Putamen (tissue), 1 donor: ENCODE measurements at places on chromosomes 16 and 17.
A peak's percentile ranks its signal among the peaks of the same experiment; 100 is the strongest.

DNA sequence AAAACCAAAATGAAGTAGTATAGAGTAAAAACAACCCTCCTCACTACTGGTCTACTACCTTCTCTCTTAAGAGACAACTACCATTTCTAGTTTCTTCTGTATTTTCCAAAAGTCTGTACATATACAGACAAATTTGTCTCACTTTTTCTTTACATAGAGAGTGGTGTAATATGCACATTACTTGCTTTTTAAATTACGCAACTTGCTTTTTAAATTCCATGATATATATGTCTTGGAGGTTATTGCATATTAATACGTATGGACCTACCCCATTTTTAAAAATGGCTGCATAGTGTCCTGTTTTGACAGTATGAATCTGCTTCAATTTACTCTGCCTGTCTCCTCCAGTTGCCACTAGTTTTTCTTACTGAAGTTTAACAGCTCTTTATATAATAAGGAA, 42.5 kb upstream of the AQP8 start:
- no peak for DNase-seq

DNA sequence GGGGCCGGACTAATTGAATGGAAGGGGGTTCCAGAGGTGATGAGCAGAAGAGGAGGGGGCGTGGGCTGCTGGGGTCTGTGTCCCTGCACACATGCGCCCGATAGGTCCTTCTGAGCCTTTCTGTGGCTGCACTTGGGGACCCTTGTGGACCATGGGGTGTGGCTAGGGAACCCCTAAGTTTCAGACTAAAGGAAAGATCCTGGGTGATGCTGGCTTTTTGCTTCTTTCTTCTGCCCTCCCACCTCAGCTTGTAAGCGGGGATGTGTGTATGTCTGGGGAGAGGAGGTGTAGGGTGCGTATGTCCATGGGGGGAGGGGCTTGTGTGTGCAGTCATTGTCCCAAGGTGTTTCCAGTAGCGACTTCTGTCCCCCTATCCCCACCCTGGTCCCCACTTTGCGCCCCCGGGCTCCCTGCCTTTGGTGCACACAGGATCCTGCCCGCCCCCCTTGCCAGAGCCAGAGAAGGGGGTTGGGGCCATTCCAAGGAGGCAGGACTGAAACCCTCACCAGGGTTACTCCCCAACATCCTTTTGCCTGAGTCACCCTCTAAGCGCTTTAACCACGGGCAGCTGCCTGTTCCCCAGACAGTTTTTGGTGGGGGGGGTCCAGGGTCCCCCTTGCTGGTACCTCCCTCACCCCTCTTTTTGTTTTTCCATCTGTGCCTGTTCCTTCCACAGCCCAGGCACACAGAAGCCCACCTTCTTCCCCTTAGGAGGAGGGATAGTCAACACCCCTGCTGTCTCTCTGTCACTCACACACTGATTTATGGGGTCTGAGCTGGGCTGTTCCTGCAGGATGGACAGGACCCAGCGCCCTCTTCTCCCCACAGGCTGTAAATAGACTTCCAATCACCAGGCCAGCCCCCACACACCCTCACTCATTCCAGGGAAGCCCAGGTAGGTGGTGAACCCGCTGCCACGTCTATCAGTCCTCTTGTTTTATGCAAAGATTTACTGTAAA, 83.2 kb downstream of the ARHGAP23 start:
- DNase-seq, result no peak

DNA sequence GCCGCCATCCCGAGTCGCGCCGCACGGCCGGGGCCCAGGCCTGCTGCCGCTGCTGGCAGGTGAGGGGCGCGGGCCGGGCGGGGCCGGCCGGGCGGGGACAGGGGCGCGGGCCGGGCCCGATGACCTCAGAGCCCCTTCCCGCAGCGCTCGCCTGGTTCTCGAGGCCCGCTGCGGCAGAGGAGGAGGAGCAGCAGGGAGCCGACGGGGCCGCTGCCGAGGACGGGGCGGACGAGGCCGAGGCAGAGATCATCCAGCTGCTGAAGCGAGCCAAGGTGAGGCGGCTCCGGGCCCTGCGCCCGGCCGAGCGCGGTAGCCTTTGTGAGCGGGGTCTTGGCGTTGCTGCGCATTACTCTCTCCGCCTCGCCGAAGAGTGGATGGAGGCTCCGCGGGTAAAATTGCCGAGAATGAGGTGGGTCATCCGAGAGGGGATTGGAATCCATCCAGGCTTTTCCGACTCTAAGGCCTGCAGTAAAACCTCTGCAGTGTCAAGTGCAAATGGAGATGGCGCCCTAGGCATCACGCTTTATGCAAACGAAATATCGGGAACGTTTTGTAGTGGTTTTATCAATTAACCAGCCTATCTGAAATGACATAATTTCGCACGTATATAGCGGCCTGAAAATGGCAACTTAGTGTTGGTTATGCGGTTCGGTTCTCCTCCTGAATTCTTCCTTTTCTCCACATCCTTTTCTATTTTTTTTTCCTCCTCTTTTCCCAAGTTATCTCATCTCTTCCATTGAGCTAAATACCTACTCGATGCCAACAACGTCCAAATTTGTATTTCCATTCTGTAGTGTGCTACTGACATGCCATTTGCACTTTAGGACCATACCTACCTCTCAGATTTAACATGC, 577 bp downstream of the TTC19 start:
- DNase-seq, result peak; percentile 15

DNA sequence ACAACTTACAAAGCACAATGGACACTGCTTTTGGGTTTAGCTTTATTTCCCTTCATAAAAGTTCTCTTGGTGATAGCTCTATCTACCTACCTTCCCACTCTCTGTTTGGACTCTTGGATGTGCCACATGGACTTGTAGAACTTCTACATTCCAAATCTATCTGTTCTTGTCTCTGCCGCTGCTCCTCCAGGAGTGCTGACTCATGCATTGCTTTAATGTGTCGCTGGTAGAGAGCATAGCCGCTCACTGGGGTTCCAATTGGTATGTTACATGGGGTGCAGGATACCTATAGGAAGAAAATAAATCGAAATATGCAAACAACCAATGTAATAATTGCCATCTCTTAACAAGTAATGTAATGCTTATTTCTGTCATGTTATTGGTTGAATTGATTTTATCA, 92.1 kb downstream of the TTC19 start:
- no peak for DNase-seq

DNA sequence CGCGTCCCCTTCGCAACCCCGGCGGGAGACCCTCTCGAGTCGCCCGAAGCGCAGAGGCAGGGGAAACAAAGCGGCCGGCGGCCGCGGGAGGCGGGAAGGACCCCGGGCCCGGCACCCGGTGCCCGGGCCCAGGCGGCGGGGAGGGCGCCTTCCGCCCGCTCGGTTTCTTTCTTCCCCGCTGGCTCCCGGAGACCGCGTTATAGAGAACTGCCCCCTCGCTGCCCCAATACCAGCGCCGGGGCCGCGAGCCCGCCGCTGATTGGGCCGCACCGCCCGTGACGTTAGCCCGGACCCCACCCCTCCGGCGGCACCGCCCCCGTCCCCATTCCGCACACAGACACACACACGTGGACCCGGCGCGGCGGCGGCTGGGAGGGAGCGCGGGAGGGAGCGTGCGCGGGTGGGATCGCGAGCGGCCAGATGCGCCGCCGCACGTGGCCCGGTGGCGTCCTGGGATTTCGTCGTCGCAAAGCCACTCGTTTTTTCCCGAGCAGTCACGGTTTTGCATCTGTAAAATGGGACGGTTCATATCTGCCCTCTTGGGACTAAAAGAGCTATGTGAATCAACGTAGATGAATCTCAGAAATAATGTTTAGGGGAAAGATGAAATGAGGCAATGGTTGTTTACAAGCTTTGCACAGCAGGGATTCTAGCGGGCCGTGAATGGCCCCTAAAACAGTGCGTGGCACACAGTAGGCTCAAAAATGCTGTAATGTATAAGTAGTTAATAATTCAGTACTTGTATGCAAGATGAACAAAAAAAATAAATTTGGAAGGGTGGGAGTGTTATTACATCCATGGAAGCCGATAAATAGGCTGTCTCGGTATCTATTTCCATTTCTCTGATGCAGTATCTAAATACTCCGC, at the start of gene EPOP:
Gene EPOP, minus strand, starts transcription at position 209 of the 867 bp plus-strand sequence. CDS start 462 bp downstream, outside the sequence.
- peak; percentile 84 for DNase-seq

DNA sequence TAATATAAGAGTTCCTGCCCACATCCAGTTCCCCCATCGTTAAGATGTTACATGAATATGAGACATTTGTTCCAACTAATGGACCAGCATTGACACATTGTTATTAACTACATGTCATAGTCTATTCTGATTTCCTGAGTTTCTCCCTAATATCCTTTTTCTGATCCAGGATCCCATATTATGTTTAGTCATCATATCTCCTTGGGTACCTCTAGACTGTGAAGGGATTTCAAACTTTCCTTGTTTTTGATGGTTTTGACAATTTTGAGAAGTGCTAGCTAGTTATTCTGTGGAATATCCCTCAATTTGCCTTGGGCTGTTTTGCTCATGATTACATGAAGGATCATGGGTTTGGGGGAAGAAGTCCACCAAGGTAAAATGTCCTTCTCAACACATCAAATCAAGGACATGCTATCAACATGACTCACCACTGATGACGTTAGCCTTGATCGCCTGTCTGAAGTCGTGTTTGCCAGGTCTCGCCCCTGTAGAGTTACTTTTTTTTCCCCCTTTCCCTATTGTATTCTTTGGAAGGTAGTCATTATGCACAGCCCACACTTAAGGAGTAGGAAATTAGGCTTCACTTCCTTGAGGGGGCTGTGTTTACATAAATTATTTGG, 42.5 kb downstream of the CACNG3 start:
- DNase-seq, result no peak

DNA sequence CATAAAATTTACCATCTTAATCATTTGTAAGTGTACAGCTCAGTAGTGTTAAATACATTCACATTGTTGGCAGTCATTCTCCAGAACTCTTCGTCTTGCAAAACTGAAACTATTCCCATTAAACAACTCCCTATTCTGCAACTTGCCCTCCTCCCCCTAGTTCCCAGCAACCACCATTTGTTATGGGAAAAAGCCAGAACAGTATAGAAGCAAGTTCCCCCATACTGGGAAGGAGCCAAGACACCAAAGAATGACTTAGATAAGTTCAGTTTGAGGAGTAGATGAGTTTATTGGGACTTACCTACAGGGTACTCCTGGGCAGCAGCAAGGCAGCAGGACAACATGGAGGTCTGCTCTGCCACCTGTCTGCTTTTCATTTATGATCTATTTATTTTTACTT, 39.3 kb upstream of the TEKT1 start:
- DNase-seq, result no peak

- DNase-seq, result no peak
These were observed 8.0 kb downstream of the ELOB start for GRCh38 chr16:2769100-2769529.

- no peak for DNase-seq
These were observed 4.8 kb downstream of the MAP2K3 start for GRCh38 chr17:21289175-21289901.

DNA sequence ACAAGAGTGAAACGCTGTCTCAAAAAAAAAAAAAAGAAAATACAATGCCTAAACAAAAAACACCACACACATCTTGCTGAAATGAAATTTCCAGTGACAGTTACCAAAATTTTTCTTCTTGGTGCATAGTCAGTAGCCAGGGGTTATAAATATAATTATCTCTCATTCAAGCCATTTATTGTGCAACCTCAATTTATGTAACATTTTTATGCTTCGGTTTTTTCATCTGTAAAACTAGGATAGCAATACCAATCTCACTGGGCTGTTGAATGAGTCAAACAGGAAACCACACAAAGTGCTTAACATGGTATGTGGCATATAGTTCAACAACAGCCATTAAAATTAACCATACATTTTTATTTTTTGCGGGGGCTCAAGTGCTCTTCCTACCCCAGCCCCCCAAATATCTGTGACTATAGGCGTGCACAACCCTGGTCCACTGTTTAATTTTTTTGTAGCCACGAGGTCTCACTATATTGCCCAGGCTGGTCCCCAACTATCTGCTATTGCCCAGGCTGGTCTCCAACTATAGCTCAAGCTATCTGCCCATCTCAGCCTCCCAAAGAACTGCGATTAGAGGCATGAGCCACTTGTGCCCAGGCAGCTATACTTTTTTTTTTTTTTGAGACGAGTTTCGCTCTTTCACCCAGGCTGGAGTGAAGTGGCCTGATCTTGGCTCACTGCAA, 2.6 kb downstream of the COG4 start:
- no peak for DNase-seq

GRCh38 chr17:27217631-27218030, 76.3 kb upstream of the WSB1 start:
- DNase-seq, result no peak

GRCh38 chr16:14013571-14014283, 57.4 kb upstream of the MRTFB start:
- DNase-seq, result no peak

GRCh38 chr17:43403846-43404245, 5.1 kb downstream of the ARL4D start:
- no peak for DNase-seq

DNA sequence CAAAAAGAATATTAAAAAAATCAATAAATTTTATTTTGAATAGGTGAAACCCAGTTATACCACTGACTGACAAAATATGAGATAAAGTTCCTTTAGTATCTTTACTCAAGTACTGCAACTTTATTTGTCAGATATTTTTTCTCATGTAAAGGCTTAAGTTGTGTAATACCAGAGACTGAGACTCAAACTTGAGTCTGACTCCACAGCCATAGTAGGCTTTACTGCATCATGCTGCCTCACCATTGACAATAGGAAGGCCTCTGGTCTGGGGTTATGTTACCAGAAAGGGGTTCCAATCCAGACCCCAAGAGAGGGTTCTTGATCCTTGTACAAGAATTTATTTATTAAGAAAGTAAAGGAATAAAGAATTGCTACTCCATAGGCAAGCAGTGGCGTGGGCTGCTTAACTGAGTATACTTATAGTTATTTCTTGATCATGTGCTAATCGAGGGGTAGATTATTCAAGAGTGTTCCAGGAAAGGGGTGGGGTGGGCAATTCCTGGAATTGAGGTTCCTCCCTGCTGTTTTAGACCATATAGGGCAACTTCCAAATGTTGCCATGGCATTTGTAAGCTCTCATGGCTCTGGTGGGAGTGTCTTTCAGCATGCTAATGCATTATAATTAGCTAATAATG, 187.4 kb upstream of the WSB1 start:
- no peak for DNase-seq

DNA sequence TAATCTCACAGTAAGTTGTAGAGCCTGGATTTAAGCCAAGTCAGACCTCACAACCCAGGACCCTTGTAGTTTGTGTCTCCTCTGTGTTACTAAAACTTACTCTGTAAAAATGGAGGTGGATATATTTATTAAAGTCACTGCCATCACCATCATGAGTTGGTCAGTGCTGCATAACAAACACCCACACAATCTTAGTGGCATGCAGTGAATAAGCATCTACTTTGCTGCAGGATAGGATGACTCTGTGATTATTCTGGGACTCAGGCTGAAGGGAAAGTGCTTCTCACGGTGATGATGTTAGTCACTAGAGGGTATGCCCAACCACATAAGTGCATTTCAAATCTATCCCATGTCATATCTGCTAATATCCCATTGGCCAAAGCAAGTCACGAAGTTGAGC, 398.7 kb downstream of the XYLT1 start:
- DNase-seq, result no peak

- no peak for DNase-seq
These were observed 2.4 kb downstream of the MBTD1 start for GRCh38 chr17:51257150-51258081.
